ENCODE measurements at places on chromosomes 11 and 22.

GRCh38 chr11:66933531-66933930, 24.7 kb downstream of the PC start:
- no peak overlapping the region for H3K4me3 ChIP-seq
- DNase-seq = no peak
- no peak overlapping the region for H3K27ac ChIP-seq
- H3K4me1 ChIP-seq = no peaks in the 10 kb centered on the region

DNA sequence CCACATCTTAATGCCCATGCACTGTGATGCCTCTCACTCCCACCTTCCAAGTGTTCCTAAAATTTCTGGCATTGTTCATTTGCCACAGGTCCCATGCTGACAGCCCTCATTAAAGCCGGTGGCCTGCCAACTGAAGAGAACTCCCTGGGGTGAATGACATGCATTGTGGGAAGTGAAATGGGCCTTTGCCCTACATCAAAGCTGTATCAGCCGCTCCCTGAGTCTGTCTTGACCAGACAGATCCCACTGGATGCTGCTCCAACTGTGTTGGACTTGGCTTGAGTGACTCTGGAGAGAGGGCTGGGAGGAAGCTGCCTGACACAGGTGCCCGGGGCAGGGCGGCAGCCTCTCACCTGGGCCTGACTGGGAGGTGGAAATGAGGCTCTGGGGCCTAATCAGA, 8.8 kb upstream of the SEC14L4 start:
- no peak overlapping the region for H3K4me3 ChIP-seq
- no peak for DNase-seq
- H3K36me3 ChIP-seq = no peaks in the 10 kb centered on the region
- no peak overlapping the region for H3K27ac ChIP-seq
- no peaks in the 10 kb centered on the region for H3K27me3 ChIP-seq
- no peaks in the 10 kb centered on the region for H3K4me1 ChIP-seq

- no peaks in the 10 kb centered on the region for H3K27me3 ChIP-seq
- no peaks in the 10 kb centered on the region for H3K36me3 ChIP-seq
- DNase-seq = no peak
- no peaks in the 10 kb centered on the region for H3K4me1 ChIP-seq
- H3K27ac ChIP-seq = no peak overlapping the region
These were observed 4.5 kb upstream of the RFPL1 start for GRCh38 chr22:29433856-29434255.

DNA sequence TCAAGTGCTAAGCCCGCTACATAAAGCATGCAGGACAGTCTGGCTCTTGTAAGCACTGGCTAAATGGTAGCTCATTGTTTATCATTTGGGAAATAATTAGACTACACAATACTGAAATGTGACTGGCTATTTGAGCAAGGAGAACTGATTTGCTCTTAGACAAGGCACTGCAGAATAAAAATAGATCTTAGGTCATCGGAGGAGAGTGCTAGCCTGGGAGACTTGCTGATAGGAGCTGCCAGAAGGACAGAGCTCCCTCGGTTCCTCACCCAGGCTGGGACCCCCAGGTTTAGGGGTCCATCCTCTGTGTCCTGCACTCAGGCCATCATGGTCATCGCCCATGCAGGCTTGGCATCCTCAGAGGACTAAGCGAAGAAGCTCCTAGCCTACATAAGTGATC, 184.4 kb upstream of the NCAM1 start:
- H3K27me3 ChIP-seq = no peaks in the 10 kb centered on the region
- no peaks in the 10 kb centered on the region for H3K4me1 ChIP-seq
- H3K4me3 ChIP-seq = no peak overlapping the region
- H3K36me3 ChIP-seq = no peaks in the 10 kb centered on the region

- no peak for DNase-seq
- no peaks in the 10 kb centered on the region for H3K4me1 ChIP-seq
- H3K4me3 ChIP-seq = no peak overlapping the region
- H3K27ac ChIP-seq = no peak overlapping the region
These were observed 40.6 kb downstream of the FANCF start for GRCh38 chr11:22584976-22585375.

- no peak for DNase-seq
- peaks cover 3% of the 10 kb centered on the region for H3K36me3 ChIP-seq
- H3K27ac ChIP-seq = peak overlapping the region; percentile 38
- peak overlapping the region; percentile 85 for H3K4me3 ChIP-seq
These were observed 1.5 kb downstream of the FXYD6 start for GRCh38 chr11:117874910-117875381.

DNA sequence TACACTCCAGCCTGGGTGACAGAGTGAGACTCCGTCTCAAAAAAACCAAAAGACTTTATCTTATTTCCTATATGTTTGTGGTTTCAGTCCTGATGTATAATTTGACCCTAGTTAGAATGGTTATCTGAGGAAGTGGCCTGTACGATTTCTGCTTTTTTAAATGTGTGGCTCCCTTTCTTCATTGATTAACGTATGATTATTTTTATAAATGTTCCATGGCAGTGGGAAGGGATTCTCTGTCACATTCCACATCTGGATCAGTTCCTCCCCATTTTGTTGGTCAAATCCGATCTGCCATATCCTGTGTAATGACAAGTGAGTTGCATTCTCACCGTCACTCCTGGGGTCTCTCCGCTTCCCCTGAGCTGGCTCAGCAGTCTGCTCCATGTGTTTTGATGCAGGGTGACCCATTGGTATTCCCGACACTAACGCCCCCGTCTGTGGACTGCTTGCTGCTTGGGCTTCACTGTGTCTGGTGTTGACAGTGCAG, 20.3 kb downstream of the NEAT1 start:
- H3K4me1 ChIP-seq = peaks cover 5% of the 10 kb centered on the region
- DNase-seq = no peak
- H3K36me3 ChIP-seq = no peaks in the 10 kb centered on the region

- H3K27ac ChIP-seq = no peak overlapping the region
- peaks cover 11% of the 10 kb centered on the region for H3K27me3 ChIP-seq
- no peak for DNase-seq
- no peaks in the 10 kb centered on the region for H3K4me1 ChIP-seq
These were observed 437.7 kb downstream of the SOX6 start for GRCh38 chr11:15918674-15919073.

- H3K27me3 ChIP-seq = no peaks in the 10 kb centered on the region
- H3K4me3 ChIP-seq = no peak overlapping the region
- DNase-seq = no peak
- H3K27ac ChIP-seq = no peak overlapping the region
- peaks cover 12% of the 10 kb centered on the region for H3K4me1 ChIP-seq
These were observed 29.8 kb upstream of the CRTAM start for GRCh38 chr11:122808478-122808869.

DNA sequence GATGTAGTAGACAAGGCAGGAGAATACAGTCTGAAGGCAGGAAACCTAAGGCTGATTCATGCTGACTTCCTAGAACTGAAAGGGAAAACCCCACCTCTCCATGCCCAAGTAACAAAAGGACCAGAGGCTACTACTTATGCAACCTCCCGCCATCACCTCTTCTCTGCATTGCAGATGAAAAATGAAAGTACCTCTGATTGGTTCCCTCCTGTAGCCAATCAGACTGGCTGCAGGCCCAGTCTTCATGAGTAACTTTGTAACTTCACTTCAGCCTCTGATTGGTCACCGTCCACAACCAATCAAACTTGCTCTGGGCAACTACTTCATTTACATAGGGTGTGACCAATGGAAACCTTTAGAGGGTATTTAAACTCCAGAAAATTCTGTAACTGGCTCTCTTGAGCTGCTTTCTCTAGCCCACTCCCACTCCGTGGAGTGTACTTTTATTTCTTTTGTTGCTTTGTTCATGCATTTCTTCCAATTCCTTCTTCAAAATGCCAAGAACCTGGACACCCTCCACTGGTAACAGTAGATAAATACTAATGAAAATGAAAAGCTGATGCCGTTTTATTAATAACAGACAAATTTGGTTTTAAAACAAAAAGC, 5.2 kb upstream of the MAP6 start:
- H3K4me3 ChIP-seq = no peak overlapping the region
- H3K36me3 ChIP-seq = no peaks in the 10 kb centered on the region
- DNase-seq = no peak

DNA sequence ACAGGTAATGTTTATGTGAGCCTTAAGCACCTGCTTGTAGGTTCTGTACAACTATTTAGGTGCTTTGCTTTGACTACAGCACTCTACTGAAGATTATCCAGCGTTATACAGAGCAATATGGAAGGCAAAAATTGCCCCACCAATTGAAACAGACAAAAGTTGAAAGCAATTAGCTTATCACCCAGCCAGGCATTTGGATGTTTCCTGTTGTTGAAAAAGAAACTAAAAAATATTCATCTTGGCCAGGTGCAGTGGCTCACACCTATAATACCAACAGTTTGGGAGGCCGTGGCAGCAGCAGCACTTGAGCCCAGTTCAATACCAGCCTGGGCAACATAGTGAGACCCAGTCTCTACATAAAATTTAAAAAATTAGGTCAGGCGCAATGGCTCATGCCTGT, 18.5 kb downstream of the ATL3 start:
- peaks cover 5% of the 10 kb centered on the region for H3K36me3 ChIP-seq
- H3K4me3 ChIP-seq = no peak overlapping the region
- DNase-seq = no peak
- no peak overlapping the region for H3K27ac ChIP-seq

- DNase-seq = no peak
- H3K4me3 ChIP-seq = no peak overlapping the region
- H3K27me3 ChIP-seq = no peaks in the 10 kb centered on the region
- H3K36me3 ChIP-seq = peaks cover 7% of the 10 kb centered on the region
- H3K4me1 ChIP-seq = peaks cover 2% of the 10 kb centered on the region
These were observed 9.9 kb downstream of the B3GAT1 start for GRCh38 chr11:134401825-134402809.

DNA sequence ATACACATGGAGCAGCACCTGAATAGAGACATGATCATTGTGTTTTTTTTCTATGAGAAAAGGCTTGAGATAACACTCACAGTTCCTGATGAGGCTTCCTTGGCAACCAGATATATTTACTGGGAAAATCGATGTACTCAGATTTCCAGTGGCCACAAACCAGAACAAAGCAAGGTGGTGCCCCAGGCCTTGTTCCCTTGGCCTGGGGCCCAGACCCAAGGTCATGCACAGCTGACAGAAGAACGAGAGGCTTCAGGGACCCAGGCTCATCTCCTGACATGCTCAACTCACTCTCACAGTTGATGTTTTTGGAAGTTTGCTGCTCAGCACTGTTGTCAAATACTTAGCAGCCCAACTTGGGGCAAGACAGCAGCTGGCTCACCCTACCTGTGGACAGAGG, 281.8 kb downstream of the NTM start:
- H3K27me3 ChIP-seq = no peaks in the 10 kb centered on the region
- DNase-seq = no peak
- no peak overlapping the region for H3K4me3 ChIP-seq
- H3K27ac ChIP-seq = no peak overlapping the region
- peaks cover 17% of the 10 kb centered on the region for H3K4me1 ChIP-seq
- H3K36me3 ChIP-seq = no peaks in the 10 kb centered on the region

DNA sequence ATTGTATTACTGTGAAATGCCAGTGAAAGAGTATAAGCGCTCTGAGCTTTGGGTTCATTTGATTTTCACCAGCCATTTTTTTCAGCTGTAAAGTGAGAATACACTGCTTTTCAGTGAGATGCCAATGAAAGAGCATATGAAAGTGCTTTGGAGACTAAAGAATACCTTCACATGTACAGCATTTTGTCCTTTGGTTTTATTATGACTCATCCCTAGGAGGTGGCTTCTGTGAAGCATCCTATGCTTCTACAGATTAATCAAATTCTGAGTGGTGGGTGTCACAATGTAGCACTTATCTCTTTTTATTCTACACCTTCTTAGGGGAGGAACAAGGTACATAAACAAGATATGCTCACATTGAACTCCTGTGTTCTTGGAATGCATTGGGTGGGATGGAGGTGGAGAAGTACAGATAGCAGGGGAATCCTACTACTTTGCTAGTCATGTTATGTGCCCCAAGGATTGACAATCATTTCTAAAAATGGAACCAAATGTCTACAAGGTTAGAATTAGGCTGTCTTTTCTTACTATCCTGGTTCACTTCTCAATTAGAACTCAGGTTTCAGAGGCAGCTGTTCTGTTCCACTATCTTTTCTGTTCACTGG, 18.7 kb downstream of the TRIM44 start:
- no peak for DNase-seq
- H3K27ac ChIP-seq = no peak overlapping the region
- no peak overlapping the region for H3K4me3 ChIP-seq
- H3K4me1 ChIP-seq = peaks cover 10% of the 10 kb centered on the region
- peaks cover 2% of the 10 kb centered on the region for H3K36me3 ChIP-seq

- no peak for DNase-seq
- H3K27ac ChIP-seq = no peak overlapping the region
- H3K27me3 ChIP-seq = peaks cover 5% of the 10 kb centered on the region
- no peak overlapping the region for H3K4me3 ChIP-seq
- peaks cover 5% of the 10 kb centered on the region for H3K4me1 ChIP-seq
- H3K36me3 ChIP-seq = no peaks in the 10 kb centered on the region
These were observed 19.8 kb upstream of the PRAME start for GRCh38 chr22:22578702-22579424.

DNA sequence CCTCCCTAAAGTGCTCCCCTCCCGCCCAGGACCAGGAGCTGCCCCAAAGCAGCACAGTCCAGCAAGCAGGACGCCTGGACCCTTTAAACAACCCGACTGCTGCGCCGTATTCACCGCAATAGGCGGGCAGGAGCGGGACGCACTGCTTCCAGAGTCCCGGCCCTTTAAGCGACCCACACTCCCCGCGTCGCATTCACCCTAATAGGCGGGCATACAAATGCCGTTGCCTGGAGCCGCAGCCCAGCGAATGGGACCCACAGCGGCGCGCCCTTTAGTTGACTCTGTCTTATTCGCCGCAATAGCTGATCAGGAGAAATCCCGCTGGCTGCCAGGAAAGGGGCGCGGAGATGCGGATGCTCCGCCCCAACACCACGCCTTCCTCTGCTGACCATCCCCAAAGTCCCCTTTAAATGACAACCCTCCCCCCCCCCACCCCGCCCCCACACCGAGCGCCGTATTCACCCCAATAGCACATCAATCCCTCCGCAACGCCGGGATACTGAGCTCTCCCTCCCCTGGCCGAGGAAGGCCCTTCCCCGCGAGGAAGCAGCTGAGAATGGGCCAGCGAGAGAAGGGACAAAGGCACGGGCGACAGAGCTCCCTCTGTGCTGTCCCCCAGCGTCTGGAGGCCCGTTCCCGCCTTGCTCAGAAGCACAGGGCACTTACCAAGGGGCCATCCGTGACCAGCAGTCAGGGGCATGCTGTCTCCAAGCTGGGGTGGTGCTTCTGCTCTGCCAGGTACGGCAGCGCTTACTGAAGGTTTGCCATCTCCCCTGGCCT, 4.7 kb downstream of the OSBPL5 start:
- H3K4me3 ChIP-seq = peak overlapping the region; percentile 78
- no peaks in the 10 kb centered on the region for H3K36me3 ChIP-seq
- H3K27me3 ChIP-seq = no peaks in the 10 kb centered on the region
- H3K27ac ChIP-seq = peak overlapping the region; percentile 83

GRCh38 chr11:115450519-115450918, 53.7 kb downstream of the CADM1 start:
- H3K4me1 ChIP-seq = no peaks in the 10 kb centered on the region
- no peaks in the 10 kb centered on the region for H3K36me3 ChIP-seq
- H3K27ac ChIP-seq = no peak overlapping the region
- no peaks in the 10 kb centered on the region for H3K27me3 ChIP-seq
- no peak overlapping the region for H3K4me3 ChIP-seq
- no peak for DNase-seq

Data from neuronal stem cell (in vitro differentiated cells).